Islet precursor cell (in vitro differentiated cells): ENCODE measurements at places on chromosomes 12 and 14.

- DNase-seq: no peak
These were observed 7.2 kb downstream of the DMAC2L start for GRCh38 chr14:50319293-50319692.

DNA sequence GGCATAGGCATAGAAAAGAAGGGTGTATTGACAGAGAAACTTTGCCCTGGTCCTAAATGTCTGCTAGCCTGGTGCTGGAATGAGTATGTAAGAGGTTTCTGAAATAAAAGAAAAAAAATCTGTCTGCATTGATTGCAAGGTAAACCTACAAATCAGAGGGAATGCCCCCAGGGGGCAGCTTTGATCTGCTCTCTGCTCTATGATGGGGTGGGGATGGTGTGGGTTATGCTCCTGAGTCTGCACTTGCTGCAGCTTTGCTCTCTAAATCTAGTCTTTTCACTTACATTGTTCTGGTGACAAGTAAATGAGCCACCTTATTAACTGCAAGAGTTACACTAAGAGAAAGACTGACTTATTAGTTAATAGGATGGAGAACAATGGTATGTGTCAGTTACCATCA is 468.4 kb upstream of the STXBP6 start:
- no peak for DNase-seq

DNA sequence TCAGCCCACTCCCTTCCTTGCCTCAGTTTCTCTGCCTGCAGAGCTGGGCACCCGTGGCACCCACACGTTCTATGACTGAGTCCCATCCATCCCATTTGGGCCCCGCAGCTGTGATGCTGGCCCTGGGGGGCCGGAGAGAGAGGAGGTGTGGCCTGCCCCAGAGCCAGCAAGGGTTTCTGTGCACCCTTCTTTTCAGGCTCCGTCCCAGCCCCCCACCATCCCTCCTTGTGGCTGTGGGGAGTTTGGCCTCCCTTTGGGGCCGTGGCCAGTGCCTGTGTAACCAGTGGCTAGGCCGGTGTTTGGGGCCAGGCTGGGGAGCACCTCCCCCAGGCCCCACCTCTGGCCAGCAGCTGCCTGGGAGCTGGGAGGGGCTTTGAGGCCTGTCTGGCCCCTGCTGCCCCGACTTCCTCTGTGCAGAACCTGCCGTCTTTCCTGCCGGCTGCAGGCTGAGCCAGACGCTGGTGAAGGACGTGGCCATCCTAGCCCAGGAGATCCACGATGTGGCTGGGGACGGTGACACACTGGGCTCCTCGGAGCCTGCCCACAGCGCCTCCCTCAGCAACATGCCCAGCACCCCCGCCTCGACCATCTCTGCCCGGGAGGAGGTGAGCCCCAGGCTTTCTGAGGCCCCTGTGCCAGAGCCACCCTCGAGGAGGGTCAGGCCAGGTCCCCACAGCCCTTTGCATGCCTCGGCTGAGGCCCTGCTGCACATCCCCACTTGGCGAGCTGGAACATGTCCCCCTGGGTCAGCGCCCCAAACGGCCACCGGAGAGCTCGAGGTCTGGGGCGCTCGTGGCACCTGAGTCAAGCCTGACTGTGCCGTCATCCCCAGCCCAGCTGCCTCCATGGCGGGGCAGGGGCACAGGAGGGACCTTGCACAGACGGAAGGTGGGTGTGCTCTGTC is 27.7 kb downstream of the CEP170B start:
- DNase-seq: peak; percentile 51

GRCh38 chr14:35963209-35963608 is 137.1 kb downstream of the BRMS1L start:
- DNase-seq: no peak

DNA sequence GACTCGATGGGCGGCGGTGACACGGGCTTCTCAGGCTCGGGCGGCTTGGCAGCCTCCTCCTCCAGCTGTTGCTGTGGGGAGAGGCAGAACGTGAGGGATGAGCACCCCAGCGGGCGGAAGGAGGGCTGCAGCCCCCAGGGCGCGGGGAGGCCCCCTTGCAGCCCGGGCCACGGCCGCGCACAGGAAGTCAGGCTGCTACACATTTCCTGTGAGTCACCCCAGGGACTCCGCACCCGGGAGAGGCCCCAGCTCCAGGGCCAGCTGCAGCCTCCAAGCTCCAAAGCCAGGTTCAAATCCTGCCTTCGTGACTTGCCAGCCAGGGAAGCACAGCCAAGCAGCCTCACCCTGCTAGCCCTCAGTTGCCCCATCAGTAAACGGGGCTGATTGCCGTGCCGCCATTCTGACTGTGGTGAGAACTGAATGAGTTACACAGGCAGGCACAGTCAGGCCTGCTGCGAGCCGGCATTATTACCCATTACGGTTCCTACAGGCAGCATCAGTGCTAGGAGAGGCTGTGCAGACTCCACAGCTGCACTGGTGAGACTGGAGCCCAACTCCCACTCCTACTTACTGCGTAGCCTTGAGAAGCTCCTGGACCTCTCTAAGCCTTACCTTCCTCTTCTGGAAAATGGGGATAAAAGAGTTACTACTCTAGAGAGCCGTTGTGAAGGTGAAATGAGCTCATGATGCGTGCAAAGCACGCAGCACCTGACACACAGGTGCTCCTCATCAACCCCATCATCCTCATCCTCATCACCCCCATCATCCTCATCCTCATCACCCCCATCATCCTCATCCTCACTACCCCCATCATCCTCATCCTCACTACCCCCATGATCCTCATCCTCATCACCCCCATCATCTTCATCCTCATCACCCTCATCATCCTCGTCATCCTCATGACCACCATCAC is 100.9 kb downstream of the NCOR2 start:
- DNase-seq: no peak

GRCh38 chr12:108162207-108162606 is 33.1 kb downstream of the WSCD2 start:
- no peak for DNase-seq

GRCh38 chr12:105820429-105821125 is 318.2 kb downstream of the NUAK1 start:
- DNase-seq: no peak

- no peak for DNase-seq
These were observed 372.3 kb upstream of the KITLG start for GRCh38 chr12:88952562-88952942.

- DNase-seq: peak; percentile 69
These were observed 230.2 kb upstream of the TBX3 start for GRCh38 chr12:114913871-114914801.

DNA sequence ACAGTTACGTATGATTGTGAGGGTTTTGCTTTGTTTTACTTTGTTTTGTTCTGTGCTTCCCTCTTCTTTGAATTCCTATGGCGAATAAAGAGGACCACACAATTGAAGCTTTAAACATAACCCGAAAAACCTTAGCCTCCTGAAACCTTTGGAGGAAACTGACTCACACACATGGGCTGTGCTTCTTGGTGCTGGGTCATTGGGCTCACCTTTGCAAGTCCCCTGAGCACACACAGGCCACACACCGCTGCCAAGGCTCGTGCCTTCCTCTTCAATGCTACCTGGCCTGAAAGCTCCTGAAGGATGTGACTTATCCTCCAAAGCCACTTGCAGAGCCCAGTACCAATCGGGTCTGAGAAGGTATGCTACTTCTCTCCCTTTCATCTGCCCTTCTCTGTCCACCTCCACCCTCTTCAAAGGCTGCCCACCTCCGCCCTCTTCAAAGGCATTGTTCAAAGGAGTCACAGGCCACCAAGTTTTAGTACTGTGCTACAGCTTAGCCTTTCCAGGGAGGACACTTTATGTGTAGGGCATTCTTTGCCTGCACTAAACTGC is 114.6 kb downstream of the FOXN3 start:
- no peak for DNase-seq

GRCh38 chr12:65867394-65867793 is 43.1 kb downstream of the HMGA2 start:
- DNase-seq: no peak

DNA sequence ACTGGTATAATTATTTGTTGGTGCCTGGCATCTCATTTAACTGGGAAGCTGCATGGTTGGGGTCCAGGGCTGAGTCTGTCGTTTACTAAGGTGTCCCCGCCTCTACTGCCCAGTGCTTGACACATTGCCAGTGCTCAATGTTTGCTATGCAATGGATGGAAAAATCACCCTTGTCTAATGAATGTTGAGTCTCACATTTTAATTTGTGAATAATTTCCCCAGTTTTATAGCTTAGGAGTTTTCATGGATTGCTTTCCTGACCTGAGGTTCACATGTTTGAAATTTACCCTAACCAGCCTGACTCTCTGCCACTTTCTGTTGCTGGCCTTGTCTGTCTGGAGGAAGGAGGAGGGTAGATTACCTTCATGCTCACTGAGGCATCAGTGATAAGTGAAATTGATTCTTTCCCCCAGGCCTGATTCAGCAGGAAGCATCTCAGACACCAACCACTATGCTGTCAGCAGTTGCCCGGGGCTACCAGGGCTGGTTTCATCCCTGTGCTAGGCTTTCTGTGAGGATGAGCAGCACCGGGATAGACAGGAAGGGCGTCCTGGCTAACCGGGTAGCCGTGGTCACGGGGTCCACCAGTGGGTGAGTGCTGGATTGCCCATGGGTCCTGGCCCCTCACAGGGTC is 2.4 kb downstream of the DHRS2 start:
- peak; percentile 86 for DNase-seq

DNA sequence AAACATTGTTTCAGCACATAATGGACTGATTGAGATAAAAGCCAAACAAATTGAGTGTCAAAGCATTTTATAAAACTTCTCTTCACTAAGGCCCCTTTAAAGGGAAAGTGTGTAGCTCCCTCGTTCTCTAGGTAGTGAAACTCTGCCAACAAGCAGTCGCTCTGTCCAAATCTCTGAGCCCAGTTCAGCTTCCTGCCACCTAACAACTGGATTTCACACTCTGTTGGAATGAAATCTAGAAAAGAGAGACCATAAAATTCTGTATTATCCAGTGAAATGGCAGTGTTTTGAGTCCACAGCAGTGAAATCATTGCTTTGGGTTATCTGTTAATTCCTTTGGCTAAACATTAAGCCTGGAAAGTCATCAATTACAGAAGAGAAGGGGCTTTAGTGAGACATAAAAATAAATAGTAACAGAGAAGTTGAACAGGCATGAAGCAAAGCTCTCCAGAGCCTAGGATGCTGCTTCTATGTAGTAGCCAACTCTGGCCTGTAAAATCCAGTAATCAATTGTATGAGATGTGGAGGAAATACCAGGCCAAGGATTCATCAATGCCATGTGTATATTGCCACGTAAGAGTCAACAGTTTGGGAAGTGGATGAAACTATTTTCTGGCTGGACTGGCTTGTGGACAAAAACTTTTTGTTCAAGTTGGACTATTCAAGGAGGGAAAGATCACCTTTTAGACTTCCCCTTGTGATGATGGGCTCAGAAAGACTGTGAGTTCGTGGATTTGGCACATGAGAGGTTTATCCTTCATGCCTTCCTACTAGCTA is 122.5 kb downstream of the WIF1 start:
- no peak for DNase-seq

- no peak for DNase-seq
These were observed 1037.3 kb upstream of the FLRT2 start for GRCh38 chr14:84492685-84493084.

- no peak for DNase-seq
These were observed 14.8 kb downstream of the HSP90B1 start for GRCh38 chr12:103944964-103945363.
